ENCODE measurements at places on chromosomes 1 and 21.

GRCh38 chr1:229075217-229075616, 195.7 kb upstream of the RAB4A start:
- no peak for DNase-seq

GRCh38 chr1:37657620-37658412, 23.1 kb upstream of the RSPO1 start:
- DNase-seq = no peak

DNA sequence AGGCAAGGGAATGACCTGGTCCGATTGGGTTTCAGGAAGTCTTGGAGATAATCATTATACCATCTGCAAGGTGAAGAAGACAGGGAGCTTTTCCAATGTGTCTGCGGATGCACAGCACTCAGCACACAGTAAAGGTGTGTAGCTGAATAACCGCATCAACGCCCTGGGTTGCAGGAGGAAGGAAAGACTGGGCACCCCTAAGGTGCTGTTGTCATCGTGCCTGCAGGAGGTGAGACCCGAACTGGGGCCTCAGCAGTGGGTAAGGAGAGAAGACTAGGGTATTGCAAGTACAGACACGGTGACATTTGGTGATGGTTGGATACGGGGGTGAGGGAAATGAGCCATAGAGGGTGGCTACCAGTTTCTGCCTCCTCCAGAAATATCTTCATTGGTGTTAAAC, 1.1 kb upstream of the TRIM62 start:
- DNase-seq = no peak

DNA sequence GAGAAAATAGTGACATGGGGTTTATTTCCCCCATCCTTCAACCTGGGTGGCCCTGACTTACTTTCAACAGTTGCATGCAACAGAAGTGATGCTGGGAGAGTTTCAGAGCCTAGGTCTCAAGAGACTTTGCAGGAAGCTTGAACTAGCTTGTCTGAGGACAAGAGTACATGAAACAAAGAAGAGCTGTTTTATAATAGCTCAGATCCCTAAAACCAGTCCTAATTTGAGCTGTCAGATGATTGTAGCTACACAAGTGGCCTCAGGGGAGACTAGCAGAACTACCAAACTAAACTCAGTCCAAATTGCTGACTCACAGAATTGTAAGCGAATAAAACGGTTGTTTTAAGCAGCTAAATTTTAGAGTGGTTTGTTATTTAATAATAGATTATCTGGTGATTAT, 17.1 kb downstream of the RC3H1 start:
- no peak for DNase-seq

- DNase-seq = no peak
Measured at GRCh38 chr1:157367091-157367739, 185.1 kb downstream of the FCRL5 start.

DNA sequence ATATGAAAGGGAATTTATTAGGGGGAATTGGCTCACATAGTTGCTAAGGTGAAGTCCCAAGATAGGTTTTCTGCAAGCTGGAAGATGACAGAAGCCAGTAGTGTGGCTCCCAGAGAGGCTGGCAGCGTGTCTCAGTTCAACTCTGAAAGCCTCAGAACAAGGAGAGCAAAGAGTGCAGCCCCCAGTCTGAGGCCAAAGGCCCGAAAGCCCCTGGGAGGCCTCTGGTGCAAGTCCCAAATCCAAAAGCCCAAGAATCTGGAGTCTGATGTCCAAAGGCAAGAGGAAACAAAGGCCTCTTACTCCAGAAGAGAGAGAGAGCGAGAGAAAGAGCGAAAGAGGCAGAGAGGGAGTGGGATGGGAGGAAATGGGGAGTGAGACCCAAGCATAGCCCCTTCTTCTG, 18.3 kb downstream of the KCNA2 start:
- no peak for DNase-seq

DNA sequence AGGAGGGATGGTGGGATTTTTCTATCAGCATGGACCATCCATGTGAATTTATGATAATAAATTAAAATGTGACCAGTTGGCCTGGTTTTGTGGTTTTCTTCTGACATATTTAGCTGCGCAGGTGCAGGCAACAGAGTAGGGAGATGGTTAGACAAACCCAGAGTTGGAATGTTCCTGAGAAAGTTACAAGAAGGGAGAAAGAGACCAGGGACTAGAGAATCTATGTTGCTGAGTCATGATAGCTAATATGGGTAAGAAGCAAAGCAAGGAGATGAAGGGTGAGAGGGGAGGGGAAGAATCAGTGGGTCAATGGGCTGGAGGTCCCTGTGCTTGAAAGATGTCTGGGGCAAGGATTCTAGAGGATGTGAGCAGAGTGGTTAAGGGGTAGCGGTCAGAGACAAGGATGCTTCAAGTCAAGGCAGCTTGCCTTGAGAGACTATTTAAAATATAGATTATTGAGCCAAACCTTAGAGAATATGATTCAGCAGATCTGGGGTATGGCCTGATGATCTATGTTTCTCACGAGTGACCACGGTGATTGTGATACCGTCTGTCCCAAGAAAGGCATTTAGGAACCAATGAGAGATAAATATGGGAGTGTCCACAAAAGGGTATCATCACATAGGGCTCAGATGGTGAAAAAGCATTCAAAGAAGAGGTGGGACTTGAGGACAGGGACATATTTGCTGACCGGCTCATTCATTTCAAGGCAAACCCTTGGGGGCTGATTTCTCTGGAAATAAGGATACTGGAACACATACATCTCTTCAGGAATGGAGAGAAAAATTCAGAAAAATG, 219.7 kb upstream of the PLD5 start:
- DNase-seq = no peak

DNA sequence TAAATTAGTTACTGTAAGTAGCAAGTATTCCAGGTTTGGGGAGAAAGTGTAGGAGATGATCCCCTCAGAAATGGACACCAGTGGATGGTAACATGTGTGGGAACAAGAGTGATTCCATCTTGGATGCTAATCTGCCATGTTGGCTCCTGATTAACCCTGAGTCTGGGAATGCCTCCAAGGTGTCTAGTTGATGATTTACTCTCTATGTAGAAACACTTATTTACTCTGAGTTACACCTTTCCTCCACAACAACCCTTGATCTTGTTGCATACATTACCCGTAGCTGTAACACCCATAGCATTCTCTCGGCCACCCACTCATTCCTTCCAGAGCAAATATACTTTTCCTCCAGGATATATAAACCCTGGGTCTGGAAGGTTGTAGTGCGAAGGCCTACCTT, 315.9 kb upstream of the GREM2 start:
- no peak for DNase-seq

DNA sequence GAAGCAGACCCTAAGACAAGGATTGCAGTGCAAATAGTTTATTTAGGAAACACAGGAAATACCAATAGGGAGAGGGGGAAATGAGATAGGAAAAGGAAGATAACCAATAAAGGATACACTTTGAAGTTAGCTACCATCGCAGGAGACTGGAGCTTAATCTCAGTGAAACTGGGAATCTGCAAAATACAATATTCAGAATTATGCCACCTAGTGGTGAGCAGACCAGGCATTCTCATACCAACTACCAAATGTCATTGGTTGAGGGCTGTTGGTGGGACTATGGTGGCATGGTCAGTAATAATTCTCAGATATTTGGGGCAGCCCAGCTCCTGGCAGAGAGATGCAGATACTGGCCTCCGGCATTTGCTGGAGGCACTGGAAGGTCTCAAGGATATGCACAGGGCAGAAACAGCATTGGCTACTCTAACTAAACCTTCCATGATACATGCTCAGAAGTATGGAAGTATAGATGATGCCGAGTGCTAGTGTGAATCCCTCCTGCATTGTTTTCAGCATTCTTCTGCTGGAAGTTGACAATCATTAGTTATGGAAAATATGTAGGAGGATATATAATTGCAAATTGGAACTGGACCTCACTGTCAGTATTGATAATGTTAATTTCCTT, 11.8 kb upstream of the ZFP69B start:
- no peak for DNase-seq

DNA sequence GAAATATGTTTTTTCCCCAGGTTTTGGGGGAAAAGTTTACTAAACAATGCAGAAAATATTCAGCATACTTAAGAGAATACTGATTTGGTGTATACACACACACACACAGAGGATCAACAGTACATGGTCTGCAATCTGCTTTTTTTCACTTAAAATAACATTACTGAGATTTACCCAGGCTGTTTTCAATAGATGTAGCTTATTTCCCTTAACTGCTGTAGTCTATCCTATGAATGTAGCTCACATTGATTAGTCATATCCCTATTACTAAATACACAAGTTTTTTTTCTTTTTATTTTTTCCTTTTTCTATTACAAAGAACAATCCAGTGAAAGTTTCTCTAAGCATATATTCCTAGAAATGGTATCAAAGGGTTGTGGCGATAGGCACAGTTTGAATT, 266.7 kb upstream of the GREM2 start:
- DNase-seq = no peak

DNA sequence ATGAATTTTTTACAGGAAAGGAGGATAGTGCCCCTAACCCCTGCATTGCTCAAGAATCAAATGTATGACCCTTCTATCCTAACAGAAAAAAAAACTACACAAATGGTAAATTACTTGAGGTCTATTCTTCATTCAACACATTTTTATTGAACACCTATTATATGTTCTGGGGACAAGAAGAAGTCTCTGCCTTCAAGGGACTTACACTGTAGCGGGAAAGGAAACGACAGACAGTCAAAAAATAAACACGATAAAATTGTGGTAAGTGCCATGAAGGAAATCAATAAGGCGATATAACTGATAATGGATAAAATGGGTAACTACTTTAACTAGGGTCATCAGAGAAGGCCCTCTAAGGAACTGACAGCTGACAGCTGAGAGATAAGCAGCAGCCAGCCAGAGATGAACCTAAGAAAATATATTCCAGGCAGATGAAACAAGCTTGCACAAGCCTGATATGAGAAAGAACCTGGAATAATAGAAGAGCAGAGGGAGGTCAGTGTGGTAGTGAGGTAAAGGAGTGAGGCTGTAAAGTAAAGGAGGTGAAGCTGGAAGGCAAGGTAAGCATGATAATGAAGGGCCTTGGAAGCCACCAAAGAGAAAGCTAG, 66.4 kb downstream of the PHTF1 start:
- no peak for DNase-seq

DNA sequence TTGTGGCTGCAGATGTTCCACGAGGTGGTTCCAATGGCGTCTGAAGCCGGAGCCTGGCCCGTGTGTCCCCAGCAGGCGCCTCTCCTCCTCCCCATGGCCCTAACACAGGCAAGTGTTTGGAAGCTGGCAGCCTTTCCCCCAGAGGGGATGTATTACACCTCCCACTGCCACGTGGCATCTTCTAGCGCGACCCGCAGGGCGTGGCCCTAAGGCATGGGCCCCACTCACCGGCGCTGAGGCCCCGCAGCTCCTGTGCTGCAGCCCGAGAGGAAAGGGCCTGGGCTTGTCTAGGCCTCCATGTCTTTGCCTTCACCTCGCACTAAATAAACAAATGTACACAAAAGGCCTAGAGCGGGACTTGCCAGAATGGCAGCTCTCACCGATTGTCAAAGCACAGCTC, 37.9 kb downstream of the SLC66A1 start:
- no peak for DNase-seq

- DNase-seq = no peak
Measured at GRCh38 chr1:173415490-173415889, 61.6 kb upstream of the PRDX6 start.

GRCh38 chr1:44282704-44283426, 69.6 kb downstream of the DMAP1 start:
- DNase-seq = no peak

GRCh38 chr1:232459087-232459486, 170.8 kb downstream of the SIPA1L2 start:
- no peak for DNase-seq

DNA sequence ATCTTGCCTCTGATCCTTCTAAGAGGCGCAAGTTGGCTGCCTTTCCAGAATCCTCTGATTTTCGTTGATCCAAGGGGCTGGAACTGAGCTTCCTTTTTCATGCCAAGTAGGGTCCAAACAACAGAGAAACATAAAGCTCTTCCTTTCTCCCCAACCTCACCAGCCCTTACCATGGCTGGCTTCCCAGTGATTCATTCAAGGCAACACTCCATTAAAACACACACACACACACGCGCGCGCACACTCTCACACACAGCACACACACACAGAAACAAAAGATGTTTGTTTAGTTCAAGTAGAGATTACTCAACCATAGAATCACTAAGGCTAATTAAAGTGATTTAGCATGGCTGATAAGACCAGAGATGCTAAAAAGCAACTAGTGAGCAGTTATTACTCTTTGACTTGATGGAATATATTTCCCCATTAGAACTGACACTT, 13.0 kb upstream of the GUCA2A start:
- no peak for DNase-seq

GRCh38 chr1:221459558-221459957, 282.3 kb downstream of the DUSP10 start:
- no peak for DNase-seq

All from cerebellar nuclear complex (tissue), 1 donor.